ENCODE measurements at places on chromosomes 3 and 15.
A peak's percentile ranks its signal among the peaks of the same experiment; 100 is the strongest.

DNA sequence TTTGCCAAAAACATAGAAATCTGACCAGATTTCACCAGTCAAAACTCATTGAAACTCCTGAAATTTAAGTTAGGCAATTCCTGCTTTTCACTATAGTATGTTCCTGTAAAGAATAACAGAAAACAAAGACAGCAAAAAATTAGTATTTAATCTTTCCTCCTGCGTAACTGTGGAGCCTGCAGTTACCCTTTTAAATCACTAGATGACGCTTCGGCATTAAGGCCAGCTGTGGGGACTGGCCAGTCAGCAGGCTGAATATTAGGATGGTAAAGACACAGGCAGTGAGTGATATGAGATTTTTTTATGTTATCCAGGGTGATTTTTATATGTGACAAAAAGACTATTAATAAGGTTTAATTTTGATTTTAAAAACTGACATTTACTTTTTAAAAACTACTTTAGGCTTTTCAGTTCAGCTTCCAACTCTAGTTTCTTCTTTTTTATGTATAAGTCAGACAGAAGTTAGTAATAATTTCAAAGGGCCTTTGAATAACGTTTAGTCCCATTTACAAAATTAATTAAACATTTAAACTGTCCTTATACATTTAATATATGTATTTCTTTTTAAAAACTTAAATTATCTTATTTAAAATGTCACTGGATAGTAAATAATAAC, 165.1 kb downstream of the PPM1L start:
- peak; percentile 64 for DNase-seq

GRCh38 chr15:101469520-101470288, 19.8 kb downstream of the PCSK6 start:
- DNase-seq, result no peak

DNA sequence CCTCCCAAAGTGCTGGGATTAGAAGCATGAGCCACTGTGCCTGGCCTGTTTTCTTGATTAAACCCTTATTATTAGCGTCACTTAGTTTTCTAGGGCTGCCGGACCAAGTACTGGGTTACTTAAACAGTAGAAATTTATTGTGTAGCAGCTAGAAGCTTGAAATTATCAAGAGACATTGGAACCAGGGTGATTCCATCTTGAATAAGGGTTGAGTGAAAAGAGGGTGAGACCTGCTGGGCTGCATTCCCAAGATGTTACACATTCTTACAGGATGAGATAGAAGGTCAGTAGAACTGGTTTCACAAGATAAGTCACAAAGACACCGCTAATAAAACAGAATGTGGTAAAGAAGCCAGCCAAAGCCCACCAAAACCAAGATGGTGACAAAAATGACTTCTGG, 18.6 kb upstream of the FSTL1 start:
- DNase-seq, result peak; percentile 81

DNA sequence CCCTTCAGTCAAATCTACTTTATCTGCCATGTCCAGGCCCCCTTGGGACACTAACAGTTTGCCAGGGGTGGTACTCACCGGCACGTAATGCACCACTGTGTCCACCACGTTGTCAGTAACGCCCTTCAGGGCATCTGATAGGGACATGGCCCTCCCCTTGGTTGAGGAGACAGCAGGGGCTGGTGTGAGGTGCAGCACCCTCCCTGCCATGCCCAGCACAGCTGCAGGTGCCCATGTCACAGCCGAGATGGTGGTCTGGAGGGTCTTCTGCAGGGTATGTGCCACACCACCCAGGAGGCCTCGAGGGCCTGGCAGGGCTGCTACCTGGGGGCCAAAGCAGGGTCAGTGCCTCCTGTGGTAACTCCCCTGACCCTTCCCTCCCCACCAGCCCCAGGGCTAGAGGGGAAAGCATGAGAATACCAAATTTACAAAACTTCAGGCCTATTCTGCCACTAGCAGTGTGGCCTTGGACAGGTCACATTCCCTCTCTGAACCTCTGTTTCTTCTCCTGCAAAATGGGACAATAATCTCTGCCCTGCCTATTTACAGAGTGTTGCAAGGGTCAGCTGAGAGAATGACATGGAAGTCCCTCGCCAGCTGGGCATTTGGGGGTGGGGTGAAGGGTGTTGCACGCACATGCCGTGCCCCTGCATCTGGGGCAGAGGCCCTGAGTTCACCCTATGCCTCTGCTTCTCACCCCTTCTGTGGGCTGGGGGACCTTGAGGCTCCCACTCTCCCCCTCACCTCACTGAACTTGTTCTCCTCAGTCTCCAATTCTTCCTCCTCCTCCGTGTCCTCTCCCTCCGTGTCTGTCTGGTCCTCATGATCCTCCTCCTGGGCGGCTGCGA, 11.8 kb upstream of the KIF7 start:
- no peak for DNase-seq

DNA sequence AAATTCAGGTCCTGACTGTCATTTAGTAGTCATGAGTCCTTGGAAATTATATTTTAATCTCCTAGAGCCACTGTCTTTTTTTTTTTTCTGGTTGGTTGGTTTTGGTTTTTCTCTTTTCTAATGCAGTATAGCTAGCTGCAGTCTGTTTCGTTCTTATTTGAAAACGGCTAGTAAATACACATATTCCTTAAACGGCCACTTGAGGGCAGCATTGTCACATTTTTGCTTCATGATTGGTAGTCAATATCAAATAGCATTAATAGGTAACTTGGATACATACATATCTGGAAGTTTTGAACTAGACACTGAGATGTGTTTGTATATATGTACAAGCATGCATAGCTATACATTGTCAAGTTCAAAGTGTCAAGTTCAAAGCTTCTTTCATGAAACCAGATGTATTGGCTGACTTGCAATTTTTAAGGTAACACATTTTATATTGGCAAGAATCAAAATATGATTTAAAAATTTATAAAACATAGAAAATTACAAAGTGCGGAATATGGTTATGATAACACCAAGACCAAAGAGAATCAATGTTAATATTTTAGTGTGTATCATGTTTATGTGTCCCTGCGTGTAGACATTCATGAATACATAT, 22.5 kb downstream of the GABRA5 start:
- peak; percentile 53 for DNase-seq

GRCh38 chr3:183822631-183823030, 2.7 kb downstream of the MAP6D1 start:
- no peak for DNase-seq

DNA sequence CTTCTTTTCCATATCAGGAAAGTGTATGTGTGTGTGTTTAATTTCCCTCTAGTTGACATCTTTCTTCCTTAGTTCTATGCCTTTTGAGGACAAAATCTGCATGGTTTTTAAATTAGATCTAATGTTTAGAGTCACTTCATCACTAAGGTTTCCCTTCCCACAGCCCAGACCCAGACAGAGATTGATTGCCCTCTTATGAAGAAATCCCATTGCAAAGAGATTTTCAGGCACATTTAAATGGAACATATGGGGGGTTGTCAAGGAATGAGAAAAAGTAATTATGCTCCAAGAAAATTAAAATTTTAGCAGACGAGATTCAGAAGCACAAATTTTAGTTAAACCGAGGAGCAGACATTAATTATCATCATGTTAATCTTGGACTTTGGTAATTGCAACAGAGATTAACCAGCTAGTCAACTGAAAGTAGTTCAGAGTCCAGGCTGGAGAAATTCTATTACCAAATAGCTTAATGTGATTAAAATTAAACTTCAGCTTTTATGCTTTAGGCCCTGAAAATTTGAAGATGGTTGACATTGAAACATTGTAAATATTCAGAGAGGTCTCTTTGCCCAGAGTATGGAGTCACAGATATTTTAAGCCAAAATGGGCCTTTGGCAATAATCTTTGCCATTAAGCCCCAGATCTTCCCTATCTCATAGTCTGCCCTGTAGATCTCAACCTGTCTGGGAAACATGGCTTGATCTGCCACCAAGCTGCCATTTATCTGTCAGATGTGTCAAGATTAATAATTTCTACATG, 143.4 kb downstream of the TMEM108 start:
- DNase-seq, result no peak

DNA sequence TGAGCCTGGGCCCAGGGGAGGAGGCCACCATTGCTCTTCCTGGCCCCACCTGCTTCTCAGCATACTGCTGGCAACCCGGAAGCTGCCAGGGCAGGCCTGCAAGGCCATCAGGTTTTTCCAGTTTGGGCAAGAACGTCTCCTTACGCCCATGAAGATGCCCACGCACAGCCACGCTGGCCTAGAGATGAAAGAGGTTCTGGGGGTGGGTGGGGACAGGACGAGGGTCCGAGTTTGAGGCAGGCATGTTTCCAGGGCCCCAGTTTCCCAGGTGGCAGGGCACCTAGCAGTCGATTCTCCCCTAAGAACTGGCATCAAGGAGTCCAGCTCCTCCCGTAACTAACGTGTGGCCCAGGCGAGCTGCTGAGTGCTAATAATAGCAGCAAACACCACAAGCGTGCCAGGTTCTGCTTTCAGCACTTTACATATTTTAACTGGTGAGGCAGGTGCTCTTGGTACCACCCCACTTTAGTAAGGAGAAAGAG, 45.8 kb downstream of the ZNF710 start:
- DNase-seq, result no peak

GRCh38 chr3:194132465-194133286, 3.3 kb upstream of the HES1 start:
- peak; percentile 64 for DNase-seq

Measured in ELR (cell line).